ENCODE measurements at places on chromosomes 3 and 15.

DNA sequence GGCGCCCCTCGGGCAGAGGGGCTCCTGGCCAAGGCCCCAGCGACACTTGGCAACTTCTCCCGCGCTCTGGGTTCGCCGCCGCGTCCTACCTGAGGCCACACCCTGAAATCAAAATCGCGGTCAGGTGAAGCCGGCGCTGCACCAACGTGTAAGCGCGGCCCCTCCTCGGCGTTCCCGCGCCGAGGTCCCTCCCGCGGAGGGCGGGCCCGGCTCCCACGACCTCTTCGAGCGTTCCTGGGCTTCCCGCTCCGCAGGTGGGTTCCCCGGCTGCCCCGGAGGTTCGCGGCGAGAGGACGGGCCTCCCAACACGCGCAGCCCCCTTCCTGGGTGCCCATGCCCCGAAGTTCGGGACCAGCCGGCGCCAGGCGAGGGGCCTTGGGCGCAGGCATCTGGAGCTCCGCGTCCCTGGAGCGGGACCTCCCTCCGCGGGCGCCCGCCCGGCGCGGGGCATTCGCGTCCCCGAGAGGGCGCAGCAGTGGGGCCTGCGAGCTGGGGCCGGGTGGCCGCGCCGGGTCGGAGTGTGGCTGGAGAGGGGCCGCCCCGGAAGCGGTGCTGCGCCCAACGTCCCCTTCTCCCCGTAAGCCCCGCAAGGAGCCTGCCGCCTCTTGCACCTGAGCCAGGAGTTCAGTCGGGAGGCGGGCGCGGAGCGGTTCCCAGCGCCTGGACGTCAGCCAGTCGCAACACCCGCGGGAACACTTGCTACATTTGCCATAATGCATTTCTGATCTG is 13.7 kb downstream of the PAK6 start:
- DNase-seq, result no peak

GRCh38 chr15:99682455-99682854 is 50.8 kb downstream of the LYSMD4 start:
- no peak for DNase-seq

DNA sequence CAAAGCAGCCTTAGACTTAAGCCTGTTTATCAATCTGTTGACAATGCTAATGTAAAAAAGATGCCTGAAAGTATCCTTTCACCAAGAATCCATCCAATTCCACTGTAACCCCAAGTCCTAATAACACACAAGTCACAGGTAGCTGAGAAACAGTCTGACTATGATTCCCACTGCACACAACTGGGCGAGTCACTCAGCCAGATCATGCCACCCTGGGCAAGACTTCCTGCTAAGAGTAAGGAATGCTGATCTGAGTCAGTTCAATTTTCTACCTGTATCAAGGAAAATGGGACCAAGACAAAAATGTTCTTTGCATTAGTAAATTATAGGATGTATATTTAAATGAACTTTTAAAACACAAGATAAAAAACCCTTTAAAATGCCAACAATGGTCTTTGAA is 33.3 kb downstream of the NPTN start:
- no peak for DNase-seq

DNA sequence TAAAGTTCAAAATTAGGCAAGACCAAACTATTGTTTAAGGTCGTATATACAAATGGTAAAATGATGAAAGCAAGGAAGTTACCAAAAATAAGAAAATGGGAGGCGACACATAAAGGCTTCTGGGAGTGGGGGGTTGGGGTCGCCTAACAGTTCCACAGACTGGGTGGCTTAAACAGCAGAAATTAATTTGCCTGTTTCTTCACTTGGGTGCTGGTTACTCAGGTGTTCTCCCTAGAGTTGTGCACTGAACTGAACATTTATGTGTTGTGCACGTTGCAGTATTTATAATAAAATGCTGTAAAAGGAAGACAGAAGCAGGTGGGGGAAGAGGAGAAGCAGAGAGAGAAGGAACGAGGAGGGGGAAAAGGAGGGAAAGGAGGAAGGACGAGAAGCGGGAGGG is 10.5 kb upstream of the RNU6-1 start:
- DNase-seq, result no peak

All from Kasumi-1 (cell line).